Stimulated activated CD8-positive, alpha-beta memory T cell treated with anti-CD3 and anti-CD28 coated beads, Interleukin-4, amount 100 ng/mL, for 1 hour (primary cell): ENCODE measurements at places on chromosomes 1 and 21.

GRCh38 chr1:11682799-11683198 lies 1.9 kb upstream of the MAD2L2 start:
- DNase-seq: no peak

DNA sequence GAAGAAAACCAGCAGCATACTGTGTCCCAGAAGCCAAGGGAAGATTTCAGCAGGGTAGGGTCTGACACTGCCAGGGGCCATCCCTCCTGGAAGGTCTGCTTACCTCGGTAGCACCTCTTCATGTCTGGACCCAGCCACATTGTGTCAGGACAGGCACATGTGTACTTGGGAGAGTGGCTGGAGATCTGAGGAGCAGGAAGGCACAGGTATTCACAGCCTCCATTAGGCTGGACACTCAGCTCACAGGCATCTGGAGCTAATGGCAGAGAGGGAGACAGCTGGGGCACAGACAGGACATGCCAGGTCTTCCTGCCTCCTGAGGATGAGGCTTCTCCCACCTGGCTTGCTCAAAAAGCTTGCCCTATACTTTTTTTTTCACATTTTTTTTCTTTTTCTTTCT lies 19.9 kb upstream of the MAGOH start:
- DNase-seq: no peak

GRCh38 chr1:182406012-182406411 lies 5.5 kb upstream of the TEDDM1 start:
- DNase-seq: no peak

- no peak for DNase-seq
Measured at GRCh38 chr1:174818014-174818616, 181.6 kb upstream of the CACYBP start.

DNA sequence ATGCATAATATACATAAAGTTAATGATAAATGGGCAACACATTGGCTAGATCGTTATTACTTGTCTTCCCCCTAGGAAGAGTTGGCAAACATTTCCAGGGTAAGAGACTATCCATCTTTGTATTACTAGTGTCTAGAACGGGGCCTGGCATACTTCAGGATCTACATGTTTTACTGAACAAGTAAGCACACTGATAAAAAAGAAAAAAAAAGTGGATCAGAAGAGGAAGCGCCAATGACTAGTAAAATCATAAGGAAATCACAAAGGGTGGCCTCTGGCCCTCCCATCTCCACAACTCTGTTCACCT lies 482 bp downstream of the TM2D1 start:
- no peak for DNase-seq
